ENCODE measurements at places on chromosomes 5 and 9.

- no peak for DNase-seq
Observed at GRCh38 chr9:131181091-131181681, 55.8 kb downstream of the NUP214 start.

- DNase-seq, result no peak
Observed at GRCh38 chr5:73487815-73488214, 10.4 kb upstream of the BTF3 start.

DNA sequence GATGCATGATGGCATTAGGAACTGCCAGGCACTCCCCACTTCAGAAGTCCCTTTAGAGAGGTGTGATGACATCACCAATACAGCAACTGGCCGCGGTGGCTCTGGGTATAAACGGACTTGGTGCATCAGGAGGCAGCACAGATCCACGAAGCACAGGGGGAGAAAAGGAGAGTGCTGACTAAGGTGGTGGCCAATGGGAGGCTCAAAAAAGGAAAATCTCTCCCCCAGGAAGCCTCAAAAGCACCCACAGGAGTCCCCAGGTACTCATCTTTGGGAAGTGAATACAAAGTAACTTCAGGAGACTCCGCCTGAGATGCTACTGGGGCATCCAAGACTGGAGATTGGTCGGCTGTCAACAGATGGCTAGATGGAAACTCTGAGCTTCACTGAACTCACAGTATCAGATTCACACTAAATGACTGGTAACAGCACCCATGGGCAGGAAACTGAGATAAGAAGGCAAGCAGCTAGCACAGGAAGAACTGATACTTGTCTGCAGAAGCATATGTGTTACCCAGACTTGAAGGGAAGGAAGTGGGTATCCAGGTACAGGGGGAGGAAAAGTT, 7.6 kb downstream of the TTC39B start:
- DNase-seq, result no peak

GRCh38 chr9:104808035-104808614, 44.2 kb downstream of the NIPSNAP3B start:
- no peak for DNase-seq

Measured in right kidney (tissue), 9 donors.